Activated CD4-positive, alpha-beta T cell treated with anti-CD3 and anti-CD28 coated beads, Interleukin-2, amount 50 U/mL, for 24 hours (primary cell): ENCODE measurements at places on chromosomes 12 and 14.
A peak's percentile ranks its signal among the peaks of the same experiment; 100 is the strongest.

DNA sequence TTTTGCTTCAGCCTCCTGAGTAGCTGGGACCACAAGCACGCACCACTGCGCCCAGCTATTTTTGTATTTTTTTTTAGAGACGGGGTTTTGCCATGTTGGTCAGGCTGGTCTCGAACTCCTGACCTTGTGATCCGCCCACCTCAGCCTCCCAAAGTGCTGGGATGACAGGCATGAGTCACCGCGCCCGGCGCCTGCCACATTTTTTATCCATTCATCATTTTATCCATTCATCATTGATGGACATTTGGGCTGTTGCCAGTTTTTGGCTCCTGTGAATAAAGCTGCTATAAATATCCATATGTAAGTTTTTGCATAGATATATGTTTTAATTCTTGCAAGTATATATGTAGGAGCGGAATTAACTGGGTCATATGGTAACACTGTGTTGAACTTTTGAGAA, 79.5 kb downstream of the DAAM1 start:
- no peak for DNase-seq

GRCh38 chr12:13443498-13443897, 247.0 kb downstream of the EMP1 start:
- DNase-seq = no peak

- DNase-seq = no peak
Observed at GRCh38 chr14:100362311-100362927, 39.3 kb downstream of the SLC25A47 start.

- no peak for DNase-seq
Observed at GRCh38 chr12:127750076-127750840, 516.7 kb upstream of the TMEM132C start.

DNA sequence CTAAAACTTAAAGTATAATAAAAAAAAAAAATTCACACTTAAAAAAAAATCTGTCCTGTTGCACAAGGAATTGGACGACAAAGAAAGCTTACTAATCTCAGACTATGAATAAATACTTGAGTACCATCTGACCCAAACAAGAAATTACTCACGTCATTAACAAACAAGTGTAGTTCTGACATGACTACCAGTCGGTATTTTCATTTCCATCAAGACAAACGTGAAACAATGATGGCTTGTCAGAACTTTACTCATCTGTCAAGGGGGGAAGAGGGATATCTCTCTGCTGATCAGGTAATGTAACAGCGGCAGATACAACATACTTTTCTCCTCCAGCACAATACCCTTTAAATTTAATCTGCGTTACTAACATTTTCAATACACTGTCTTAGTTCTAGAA, 78.3 kb downstream of the CDK17 start:
- DNase-seq = no peak

DNA sequence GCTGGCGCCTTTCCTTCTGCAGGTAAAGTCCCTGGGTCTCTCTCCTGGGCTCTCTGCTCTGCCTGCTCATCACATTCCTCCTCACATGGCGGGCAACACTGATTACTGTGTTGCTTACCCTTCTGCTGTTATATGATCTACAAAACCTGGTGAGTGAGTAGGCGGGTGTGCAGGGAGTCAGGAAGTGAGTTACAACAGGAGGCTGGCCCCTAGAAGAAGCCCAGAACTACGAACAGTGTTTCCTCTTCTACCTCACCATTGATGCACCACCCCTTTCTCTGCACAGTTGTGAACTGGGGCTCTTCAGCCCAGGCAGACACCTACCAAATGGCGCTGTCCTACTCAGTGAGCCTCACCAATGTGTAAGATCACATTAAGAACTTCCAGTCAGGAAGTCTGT, 4.9 kb upstream of the KLHL33 start:
- DNase-seq = peak; percentile 23
